HAP-1 (cell line): ENCODE measurements at places on chromosomes 11 and 22.

GRCh38 chr11:576811-577610 lies 741 bp downstream of the PHRF1 start:
- no peak for DNase-seq

- peak; percentile 95 for DNase-seq
These were observed 2.8 kb upstream of the CDKN1C start for GRCh38 chr11:2888266-2888968.

DNA sequence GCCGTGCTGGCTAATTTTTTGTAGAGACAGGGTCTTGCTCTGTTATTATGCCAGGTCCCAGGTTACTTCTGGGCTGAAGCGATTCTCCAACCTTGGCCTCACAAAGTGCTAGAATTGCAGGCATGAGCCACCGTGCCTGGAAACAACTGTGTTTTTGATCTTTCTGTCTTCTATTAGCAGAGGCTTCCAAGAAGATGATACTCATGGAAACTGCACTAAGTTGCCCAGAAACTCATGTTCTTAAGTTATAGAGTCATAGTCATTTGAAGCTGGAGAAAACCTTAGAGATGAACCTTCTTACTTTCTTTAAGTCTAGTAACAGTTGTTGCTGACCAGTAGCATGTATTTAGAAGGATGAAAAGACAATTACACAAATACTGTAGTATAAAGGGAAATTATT lies 37.1 kb upstream of the HSPA8 start:
- DNase-seq, result no peak

- DNase-seq, result no peak
These were observed 3.2 kb downstream of the GLB1L2 start for GRCh38 chr11:134334796-134335571.

DNA sequence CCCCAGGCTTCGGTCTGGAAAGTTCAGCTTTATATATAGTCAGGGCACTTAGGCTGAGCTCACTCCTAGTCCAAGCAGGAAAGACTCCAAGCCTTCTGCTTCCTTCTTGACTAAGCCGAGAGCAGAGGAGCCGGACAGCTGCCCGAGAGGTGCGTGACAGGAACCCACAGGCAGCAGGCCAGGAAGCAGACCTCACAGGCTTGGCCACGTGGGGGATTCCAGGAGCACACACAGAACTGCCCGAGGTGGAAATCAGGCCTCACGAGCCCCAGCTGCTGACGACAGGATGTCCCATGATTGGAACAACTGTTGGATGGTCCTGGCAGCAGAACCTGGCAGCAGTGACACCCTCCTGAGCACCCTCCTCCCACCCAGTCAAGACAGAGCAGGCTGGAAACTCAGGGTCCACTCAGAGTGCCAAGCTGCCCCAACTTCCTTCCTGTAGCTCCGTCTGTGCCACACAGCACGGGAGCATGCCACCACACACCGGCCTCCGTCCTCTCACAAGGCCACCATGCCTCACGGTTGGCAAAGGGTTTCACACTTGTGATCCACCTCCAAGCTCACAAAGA lies 5.4 kb downstream of the PLA2G6 start:
- no peak for DNase-seq

GRCh38 chr11:1149545-1149944 lies 8.2 kb upstream of the MUC5AC start:
- no peak for DNase-seq

GRCh38 chr22:41873391-41873790 lies 40.5 kb downstream of the SREBF2 start:
- DNase-seq, result no peak

DNA sequence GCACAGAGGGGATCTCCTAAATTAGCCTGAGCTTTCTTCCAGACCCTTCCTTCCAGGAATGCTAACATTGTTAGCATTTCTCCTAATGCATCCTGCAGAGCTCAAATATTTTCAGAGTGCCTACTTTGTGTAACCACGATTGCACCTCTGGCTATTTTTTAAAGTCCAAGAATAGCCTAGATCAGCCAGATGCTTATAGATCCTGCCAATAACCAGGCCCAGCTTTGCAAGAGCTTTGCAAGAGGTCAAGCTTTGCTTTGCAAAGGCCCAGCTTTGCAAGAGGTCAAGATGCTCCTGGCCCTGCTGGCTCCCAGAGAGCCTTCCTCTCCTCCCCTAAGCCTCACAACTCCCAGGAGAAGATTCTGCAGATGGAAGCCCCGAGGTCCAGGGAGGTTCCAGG lies 491.9 kb downstream of the MN1 start:
- DNase-seq, result no peak

DNA sequence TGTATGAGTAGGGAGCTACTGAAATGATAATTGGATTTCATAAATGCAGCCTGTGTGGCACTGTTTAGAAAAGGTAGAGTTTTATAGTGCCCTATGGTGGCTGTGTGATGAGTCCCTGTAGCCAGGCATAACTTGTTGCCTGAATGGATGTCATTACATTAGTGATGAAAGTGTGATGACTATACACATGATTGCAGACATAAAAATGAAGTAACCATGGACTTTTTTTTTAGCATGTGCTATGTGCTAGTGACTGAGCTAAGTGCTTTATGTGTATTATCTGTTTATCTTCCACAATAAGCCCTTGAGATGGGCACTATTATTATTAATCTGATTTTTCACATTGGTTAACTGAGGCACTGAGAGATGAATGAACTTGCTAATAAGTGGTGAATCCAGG lies 13.5 kb upstream of the GRAMD1B start:
- DNase-seq, result no peak

GRCh38 chr22:44180706-44181032 lies at the start of gene PARVG:
TSS of gene PARVG (plus strand) at chr22:44180925. CDS start at chr22:44183330, 2,405 bp downstream.
- no peak for DNase-seq

DNA sequence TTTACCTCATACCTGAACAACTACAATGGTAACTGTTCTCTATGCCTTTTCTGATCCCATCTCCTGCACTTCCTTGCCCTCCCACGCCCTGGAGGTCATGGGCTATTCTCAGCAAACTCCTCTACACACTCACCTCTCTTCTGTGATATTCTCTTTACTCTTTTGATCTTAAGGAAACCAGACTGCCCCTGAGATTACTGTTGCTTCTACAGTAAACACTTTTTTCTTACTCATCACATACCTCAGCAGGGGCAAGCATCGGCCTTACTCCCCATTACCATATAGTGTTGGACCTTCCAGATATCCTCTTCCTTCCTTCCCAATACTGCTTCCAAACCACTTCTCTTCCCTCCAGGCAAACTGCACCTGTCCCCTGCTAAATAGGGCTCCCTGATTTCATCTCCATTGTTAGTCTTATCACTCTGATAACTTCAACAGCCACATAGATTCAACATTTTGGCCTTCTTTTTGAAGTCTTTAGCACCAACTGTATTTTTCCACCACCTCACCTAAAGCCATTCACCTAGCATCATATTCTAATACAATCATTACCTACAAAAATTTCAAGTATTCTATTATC lies 141.2 kb downstream of the RBFOX2 start:
- DNase-seq, result no peak

GRCh38 chr11:1039481-1040427 lies 3.2 kb upstream of the MUC6 start:
- DNase-seq, result no peak

GRCh38 chr11:131999084-131999483 lies 628.7 kb downstream of the NTM start:
- DNase-seq, result no peak

- no peak for DNase-seq
These were observed 88.5 kb downstream of the ALX4 start for GRCh38 chr11:44221456-44221855.

GRCh38 chr22:27771637-27772036 lies 29.9 kb downstream of the MN1 start:
- no peak for DNase-seq

DNA sequence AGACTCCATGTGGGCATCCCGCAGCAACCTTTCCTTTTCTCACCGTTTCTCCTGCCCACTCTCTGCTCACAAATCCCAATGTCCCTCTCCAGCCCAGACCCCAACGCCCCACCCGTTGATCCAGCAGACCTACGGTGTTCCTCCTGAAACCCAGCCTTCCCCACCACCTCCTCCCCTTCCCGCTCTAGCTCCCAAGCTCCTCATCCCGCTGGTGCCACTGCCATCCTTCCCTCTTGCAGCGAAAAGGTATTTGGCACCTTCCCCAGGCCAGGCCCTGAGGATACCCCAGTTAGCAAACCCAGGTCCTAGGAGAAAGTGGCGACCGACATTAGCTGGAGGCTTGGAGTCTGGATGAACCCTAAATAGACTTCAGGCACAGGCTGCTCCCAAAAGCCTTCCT lies 84.0 kb upstream of the RTL6 start:
- DNase-seq, result no peak

- DNase-seq, result no peak
These were observed 62.0 kb downstream of the FLRT1 start for GRCh38 chr11:64097468-64098317.

- no peak for DNase-seq
These were observed 67.7 kb downstream of the PANX1 start for GRCh38 chr11:94196363-94196762.

- DNase-seq, result no peak
These were observed 90.0 kb upstream of the ALX4 start for GRCh38 chr11:44399968-44400367.

- no peak for DNase-seq
These were observed 3.4 kb upstream of the GLB1L2 start for GRCh38 chr11:134328433-134328832.

- no peak for DNase-seq
These were observed 112.9 kb upstream of the DDI1 start for GRCh38 chr11:103923451-103923931.

DNA sequence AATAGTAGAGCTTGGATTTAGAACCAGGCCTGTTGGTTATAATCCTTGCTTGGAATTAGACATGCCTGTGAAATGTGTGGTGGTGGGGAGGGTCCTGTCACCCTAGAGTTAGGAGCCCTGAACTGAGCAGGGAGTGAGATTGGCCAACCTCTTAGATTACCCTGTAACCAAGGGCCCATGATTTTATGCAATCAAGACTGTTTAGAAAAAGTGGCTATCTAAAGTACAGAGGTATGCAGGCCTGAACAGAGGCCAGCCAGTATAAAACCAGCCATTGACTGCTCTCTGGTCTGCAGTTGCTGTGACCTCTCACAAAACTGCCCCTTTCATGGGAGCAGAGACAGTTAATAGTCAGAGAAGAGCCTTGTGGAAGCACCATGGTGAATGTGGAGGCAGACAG lies 36.2 kb downstream of the SERPINH1 start:
- DNase-seq, result no peak

GRCh38 chr22:47215851-47216250 lies 453.4 kb downstream of the TBC1D22A start:
- DNase-seq, result no peak

GRCh38 chr11:3093281-3094191 lies 36.3 kb upstream of the CARS1 start:
- DNase-seq, result no peak

- DNase-seq, result no peak
These were observed 67.7 kb downstream of the BCL2L13 start for GRCh38 chr22:17705951-17706900.

DNA sequence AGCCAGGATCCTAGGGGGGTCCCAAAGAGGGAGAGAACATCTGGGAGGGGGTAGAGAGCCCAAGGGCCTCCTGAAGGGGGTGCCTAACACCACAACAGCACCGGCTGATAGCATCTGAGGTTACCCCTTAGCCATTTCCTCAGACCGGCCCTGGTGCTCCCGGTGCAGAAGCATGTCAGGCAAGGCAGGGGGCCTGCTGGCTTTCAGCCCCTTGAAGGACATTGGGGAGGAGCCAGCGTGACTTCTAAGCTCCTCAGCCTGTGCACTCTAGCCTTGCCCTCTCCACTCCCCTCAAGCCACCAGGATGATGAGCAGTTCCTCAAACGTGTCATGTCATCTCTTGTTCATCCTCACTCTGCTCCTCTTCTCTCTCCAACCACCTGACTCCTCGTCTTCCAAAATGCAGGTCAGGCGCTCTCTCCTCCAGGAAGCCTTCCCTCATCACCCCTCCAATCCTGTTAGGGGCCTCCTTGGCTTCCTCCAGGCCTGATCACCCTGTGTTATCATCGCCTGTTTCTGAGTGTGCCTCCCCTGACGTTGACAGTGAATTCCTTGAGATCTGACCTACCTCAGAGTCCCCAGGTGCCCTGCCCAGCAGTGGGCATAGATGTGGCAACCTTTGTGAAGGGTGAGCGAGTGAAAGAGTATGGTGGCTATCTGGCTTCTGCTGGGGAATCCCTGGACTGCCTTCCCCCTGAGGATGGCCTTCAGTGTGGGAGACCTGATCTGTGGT lies 6.1 kb downstream of the P2RY2 start:
- DNase-seq, result no peak

GRCh38 chr22:40477683-40478337 lies 107.4 kb downstream of the SGSM3 start:
- no peak for DNase-seq

DNA sequence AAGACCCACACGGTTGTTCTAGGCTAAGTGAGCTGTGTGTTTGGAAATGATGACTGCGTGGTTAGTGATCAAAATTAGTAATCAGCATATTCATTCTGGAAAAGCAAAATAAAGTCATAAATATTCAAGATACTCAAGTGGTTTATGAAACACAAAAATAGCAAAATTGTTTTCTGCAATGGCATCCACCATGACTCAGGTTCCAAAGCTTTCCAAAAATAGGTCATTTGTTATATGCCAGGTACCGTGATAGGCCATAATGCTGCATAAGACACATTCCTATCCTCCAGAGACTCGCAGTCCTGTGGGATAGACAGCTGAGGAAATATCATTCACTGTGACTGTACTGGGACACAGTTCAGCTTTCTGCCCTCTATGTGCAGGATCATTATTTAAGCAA lies 2.4 kb upstream of the ATL3 start:
- DNase-seq, result no peak

- DNase-seq, result no peak
These were observed 4.0 kb downstream of the TAF10 start for GRCh38 chr11:6608011-6608410.

DNA sequence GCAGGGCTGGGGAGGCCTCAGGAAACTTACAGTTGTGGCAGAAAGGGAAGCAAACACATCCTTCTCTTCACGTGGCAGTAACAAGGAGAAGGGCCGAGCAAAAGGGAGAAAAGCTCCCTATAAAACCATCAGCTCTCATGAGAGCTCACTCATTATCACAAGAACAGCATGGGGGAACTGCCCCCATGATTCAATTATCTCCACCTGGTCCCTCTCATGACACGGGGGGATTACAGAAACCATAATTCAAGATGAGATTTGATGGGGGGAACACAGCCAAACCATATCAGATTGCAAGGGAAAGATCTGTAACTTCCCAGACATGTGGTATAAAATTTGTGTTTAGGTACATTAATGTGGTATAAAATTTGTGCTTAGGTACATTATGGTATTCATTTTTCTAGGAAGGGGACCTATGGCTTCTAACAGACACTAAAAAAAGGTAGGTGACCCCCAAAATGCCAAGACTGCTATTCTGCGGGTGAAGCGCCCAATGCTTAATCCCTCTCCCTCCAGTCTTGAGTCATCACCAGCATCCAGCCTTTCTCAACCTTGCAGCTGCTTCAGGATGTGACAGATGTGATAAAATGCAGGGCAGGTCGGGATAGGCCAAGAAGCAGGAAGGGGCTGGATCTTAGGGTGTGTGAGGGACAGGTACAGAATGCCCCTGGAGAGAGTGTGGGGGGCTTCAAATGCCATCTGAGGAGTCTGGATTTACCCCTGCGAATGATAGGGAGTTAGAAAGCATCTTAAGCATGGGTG lies 57.7 kb upstream of the AMPD3 start:
- DNase-seq, result no peak
